NCI-H1930 (cell line): ENCODE measurements at places on chromosomes 2 and 18.

DNA sequence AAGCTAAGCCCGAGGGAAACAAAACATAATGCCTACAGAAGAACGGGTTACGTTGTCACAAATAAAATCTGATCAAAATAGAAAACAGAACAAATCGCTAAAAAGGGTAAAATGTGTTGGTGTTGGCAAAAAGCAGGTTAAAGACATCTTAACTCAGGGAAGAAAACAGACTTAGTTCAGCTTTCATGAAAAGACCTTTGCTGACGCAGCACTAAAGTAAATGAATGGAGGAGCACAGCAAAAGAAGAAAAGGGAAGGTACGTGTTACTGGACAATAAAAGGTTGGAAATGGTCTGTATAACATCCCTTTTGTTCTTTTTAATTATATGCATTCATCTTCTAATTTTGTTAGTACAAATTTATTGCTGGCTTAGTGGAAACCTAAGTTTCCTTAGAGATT is 117.4 kb upstream of the DSEL start:
- no peak for DNase-seq

- no peak for DNase-seq
Observed at GRCh38 chr2:108370080-108370479, 7.7 kb upstream of the SULT1C4 start.

DNA sequence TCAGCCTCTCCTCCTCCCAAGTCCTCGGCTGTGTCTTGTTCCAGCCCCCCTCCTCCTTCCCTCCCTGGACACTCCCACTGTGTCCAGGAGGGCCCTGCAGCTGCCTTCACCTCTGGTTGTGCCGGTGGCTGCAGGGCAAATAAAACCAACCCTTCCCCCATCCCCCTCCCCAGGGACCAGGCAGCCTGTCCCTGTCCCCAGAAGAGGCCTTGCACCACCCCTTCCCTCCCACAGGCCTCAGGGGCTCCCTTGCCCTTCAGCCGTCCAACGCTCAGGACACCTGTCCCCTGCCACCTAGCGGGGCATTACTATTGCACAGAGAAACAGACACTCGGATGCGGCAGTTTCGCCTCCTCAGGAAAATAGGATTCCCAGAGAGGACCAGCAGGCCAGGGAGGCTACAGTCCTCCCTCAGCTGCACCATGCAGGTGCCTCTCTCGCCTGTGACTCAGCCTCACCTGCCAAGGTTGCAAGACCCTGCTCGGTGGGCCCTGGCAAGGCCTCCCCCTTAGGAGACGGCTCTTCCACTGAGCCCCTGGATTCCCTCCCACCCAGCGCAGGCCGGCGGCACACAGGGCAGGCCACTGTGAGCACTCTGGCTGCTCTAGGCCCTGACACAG is 5.5 kb upstream of the GPC1 start:
- DNase-seq = no peak

DNA sequence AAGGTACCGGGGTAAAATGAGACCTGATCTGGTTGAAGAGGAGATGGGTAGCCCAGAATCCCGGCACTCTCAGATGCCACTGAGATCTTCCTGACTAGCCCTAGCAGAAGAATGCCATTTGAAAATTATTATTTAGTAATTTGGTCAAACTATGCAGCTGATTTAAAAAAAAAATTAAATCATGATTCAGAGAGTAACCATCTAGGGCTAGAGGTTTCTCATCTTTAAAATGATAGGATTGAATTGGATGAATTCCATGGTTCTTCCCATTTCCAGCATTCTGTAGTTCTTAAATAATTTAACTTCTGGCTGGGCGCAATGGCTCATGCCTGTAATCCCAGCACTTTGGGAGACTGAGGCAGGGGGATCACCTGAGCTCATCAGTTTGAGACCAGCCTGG is 106.1 kb downstream of the MYO1B start:
- DNase-seq = no peak

- DNase-seq = no peak
Observed at GRCh38 chr18:376311-376710, 108.5 kb upstream of the THOC1 start.

DNA sequence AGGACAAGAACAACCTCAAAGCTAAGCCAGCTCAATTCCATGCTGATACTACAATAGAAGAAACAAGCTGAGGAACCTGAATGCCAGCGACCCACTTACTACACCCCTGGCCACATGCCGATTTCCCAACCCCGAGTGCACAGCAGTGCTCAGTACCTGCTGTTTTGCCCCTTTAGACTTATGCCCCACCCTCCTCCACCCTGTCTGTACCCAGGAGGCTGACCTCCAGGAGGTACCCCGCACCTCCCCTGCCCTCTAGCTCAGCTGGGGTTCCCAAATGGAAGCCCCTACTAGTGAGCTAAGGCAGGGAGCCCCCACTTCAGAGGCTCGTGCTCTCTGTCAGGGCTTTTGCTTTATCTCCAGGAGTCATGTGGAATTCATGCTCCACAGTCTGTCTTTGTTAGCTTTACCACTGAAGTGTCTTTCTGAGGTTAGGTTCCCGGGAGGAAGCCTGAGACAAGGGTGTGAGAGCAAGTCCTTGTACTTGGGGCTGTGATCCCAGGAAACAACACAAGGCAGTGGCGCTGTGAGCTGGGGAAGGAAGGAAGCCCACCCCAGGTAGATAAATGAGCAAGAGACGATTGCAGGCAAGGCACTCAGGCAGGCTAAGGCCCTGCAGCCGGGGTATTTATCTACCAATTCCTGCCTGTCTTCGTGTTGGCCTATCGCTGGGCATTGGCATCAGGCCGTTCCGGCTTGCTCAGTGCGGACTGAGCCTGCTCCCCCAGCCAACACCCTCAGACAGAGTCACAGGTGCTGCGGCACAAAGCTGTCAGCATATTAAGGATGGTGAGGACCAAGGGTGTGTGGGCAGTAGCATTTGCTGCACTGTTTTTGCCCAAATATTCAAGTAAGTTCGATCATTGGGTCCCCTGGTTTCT is 220.5 kb downstream of the CYP26B1 start:
- DNase-seq = no peak

GRCh38 chr2:64773461-64774118 is 119.9 kb upstream of the SERTAD2 start:
- no peak for DNase-seq

GRCh38 chr2:109532728-109533076 is 81.1 kb downstream of the SEPTIN10 start:
- no peak for DNase-seq

DNA sequence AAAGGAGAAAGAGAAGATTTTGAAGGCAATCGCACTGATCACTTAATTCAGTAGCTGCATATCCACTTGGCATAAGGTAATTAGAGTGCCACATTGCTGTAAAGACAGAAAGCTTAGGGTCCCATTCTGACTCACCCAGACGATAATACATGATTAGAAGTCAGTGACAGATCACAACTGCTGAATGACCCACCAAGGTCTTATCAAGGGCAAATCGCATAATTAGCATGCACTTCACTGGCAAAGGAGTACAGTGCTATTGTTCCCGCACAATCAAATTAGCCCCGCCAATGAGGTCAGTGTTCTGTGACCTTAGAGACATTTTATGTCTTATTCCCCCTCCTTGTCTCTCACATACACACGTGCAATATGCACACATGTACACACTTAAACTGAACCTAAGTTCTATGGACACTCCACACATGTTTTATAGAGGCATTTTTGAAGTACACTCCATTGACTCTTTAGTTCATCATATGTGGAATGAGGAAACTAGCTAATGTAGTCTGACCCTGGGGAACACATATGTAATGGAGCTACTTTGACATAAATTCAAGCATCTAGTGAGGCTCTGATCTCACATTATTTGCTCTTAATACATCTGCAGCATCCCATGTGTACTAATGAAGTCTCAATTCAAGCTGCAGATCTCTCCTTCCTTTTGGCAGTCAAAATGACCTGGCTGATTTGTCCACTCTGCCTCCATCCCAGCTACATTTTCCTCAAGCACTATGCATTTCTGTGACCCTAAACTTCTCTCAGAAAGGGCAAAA is 673.8 kb upstream of the FANCL start:
- no peak for DNase-seq

DNA sequence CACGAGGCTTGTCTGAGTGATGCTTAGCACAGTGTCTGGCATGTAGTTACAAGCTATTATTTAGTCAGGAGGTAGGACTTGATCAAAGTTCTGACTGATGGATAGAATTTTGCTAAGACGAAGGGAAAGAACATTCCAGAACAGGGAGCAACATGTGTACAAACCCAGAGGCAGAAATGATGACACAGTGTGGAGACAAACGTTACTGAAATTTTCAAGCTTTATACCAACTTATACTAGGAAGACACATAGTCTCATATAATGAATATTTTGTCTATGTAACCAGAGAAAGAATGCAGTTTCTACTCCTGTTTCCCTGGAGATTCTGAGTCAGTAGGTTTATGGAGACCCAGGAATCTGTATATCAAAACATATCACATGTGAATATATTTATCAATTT is 123.4 kb downstream of the FAM124B start:
- DNase-seq = no peak

GRCh38 chr2:107473150-107473549 is 353.5 kb upstream of the RGPD4 start:
- no peak for DNase-seq

GRCh38 chr18:61941948-61942471 is 49.2 kb upstream of the RNF152 start:
- no peak for DNase-seq

DNA sequence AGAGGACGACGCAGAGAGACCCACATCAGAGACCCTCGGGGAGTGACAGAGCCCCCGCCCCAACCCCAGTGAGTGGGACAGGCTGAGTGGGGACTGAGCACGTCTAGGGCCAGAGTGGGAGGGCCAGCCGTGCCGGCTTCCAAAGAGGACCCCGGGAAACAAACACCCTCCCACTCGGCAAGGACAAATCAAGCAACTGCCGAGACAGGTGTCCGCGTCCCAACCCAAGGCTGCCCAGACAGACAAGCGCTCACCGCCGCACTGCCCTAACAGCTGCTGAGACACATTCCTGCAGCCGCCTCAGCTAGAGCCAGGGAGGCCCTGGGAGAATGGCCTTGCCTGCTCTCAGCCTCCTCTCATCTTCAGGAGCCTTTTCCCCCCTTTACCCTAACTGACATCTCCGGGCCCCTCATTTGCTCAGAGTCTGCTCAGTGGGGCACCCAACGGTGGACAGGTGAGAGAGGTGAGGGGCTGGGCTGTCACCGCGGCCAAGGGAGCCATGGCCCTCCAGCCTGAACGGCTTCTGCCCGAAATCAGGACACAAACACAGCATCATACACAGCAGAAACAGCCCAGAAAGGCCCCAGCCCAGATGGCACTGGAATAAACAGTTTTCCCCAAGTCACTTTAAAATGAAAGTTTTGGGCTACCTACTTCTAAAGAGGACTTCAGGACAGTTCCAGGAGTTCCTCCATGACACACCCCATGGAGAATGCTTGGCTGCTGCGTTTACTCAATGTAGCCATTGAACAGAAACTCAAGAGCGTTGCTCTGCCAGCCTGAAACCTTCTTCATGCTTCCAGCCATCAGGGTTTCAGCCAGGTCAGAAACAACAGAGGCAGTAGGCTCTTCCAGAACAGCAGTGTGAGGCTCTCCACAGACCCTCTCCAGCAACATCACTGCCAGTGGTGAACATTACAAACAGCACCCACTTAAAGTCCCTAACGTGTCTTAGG is 23.6 kb downstream of the SLC66A2 start:
- no peak for DNase-seq

GRCh38 chr2:165033402-165033801 is 78.1 kb upstream of the SLC38A11 start:
- DNase-seq = no peak

GRCh38 chr2:60738679-60739078 is 17.4 kb upstream of the PAPOLG start:
- no peak for DNase-seq

- no peak for DNase-seq
Observed at GRCh38 chr2:113229795-113230194, 48.9 kb downstream of the PAX8 start.

DNA sequence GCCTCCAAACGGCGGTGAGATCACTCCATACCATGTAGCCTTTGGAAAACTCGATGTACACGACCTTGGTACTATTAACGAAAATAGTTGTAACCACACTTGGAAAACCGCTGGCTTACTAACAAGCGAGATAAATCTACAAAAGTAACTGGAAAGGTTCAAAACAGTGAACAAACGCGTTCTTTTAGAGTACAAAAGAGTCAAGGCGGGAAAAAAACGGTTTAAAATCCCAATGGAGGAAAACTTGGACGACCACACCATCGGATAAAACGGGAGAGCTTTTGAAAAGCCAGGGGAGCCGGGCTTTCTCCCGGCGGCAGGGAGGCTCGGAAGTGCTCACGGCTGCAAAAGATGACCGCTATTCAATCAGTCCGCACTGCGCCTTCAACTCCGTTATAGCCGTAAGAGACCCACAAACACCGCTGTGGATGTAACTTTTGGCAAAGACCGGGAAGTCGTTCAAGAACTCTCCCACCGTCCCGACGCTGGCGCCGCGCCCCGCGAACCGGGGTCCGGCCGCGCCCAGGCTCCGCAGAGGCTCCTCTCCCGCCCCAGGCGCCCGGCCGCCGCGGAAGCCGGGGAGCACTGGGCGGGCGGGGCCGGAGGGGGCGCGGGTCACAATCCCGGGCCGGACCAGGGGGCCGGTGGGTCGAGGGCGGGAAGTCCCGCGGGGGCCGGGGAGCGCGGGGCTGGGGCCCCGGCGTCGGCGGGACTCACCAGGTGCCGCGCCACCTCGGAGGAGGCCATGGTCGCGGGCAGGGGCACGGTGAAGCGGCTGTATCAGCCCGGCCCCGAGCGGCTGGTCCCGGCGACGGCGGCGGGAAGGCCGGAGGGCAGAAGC is 465 bp downstream of the SEPTIN10 start:
- DNase-seq = no peak

- no peak for DNase-seq
Observed at GRCh38 chr2:18934886-18935285, 345.5 kb upstream of the NT5C1B start.

GRCh38 chr2:112433932-112434730 is 686 bp upstream of the RGPD8 start:
- no peak for DNase-seq

- DNase-seq = no peak
Observed at GRCh38 chr2:241274127-241274526, 41.3 kb downstream of the HDLBP start.

GRCh38 chr2:64214281-64215115 is 70.3 kb upstream of the PELI1 start:
- peak; percentile 61 for DNase-seq

- DNase-seq = no peak
Observed at GRCh38 chr2:128493880-128494279, 175.2 kb upstream of the HS6ST1 start.

GRCh38 chr2:18373664-18374063 is 186.8 kb downstream of the RDH14 start:
- no peak for DNase-seq

- no peak for DNase-seq
Observed at GRCh38 chr2:96423291-96423690, 81.9 kb downstream of the NEURL3 start.

DNA sequence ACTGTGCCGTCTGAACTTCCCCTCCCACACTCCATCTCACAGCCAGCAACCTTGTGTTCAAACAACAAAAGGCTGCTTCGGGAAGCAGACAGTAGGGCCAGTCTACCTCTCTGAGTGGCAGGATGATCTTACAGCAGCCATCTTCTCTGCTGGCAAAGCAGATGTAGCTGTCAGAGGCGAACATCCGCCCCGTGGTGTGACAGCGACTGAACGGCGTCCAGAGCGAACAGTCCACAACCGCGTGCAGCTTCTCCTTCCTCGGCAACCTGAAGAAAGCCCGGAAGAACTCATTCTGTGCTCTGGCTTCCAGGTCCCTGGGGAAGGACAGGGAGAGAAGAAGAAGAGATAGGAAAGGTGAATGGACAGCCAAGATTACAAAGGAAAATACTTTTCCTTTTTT is 38.0 kb downstream of the RPL31 start:
- DNase-seq = no peak
